Activated gamma-delta T cell (primary cell): ENCODE measurements at places on chromosomes 6 and 20.

DNA sequence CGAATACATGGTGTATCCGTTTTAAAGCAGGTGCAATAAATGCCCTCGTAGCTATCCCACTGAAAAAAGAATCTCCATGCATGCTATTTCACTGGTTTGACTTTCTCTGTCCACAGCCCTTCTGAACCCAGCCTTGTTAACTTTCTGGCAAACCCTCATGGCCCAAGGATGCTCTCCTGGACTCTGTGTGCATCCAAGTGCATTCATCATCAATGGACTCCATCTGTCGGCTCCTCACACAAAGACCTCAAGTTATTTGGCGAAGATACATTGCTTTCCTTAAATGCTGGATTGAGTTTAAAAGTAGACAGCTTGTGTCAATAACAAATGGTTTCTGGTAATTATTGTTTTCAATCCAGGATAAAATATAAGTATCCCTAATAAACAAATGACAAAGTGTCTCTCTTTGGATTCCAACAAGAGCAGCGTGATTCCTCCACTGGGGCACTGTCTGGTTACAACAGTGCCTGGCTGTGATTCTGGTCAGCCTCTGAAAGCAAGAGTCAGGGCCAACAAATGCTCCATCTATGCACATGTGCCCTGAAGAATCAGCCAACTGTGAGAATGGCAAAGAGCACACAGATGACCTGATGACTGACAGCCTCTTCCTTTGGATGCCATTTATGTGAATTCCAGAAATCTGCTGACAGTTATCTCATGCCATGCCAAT is 55.7 kb downstream of the FYN start:
- no peak for DNase-seq

GRCh38 chr20:62220666-62221568 is 839 bp upstream of the HRH3 start:
- no peak for DNase-seq

DNA sequence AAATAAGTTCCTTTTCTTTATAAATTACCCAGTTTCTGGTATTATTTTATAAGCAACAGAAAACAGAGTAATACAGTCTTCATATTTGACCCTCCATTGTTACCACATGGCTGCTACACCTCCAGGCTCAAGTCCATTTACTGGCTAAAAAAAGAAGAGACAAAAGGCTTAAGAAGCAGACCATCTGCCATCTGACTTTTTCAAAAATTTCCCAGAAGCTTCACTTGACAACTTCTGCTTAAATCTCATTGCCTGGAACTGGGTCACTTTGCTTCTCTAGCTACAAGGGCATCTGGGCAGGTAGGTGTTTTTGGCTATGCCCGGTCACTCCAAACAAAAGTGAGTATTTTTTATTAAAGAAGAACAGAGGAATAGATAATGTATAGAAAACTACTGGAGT is 118.0 kb downstream of the GRM1 start:
- no peak for DNase-seq

GRCh38 chr6:141208101-141208500 is 924.6 kb upstream of the GJE1 start:
- DNase-seq = no peak

DNA sequence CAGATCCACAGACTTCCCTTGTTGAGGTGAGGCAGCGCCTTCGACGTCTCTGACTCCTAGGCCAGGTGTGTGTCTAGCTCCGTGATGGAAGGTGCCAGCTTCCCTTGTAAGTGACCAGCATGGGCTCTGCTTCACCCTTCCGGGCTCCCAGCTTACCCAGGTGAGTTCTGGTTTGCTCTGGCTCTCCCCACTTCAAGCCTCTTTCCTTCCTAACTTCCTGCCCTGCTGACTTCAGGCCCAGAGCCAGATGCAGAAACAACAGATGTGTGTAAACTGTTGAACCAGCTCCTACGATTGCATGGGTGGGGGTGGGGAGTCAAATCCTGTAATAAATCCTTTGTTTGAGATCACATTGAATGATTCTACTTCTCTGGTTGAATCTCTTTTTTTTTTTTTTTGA is 51.6 kb upstream of the BMP6 start:
- DNase-seq = no peak

- no peak for DNase-seq
Observed at GRCh38 chr6:52515219-52515960, 61.5 kb downstream of the TRAM2 start.

DNA sequence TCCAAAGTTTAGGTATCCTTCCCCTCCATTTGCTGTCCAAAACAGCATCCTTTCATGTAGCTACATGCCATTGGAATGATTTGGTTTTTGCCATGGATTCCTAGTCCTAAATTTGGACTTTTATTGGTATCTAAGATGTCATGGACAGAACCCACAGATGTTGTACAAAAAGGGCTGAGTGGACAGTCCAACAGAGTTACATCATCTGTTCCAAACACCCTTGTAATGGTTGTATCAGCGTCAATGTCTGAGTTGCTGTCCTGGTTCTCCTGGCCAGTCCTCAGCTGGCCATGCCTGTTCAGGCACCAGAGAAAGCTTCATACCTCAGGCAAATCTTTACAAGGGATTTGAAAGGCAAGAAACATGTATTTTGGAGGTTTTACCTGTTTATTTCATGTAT is 191.3 kb downstream of the ESR1 start:
- DNase-seq = no peak

DNA sequence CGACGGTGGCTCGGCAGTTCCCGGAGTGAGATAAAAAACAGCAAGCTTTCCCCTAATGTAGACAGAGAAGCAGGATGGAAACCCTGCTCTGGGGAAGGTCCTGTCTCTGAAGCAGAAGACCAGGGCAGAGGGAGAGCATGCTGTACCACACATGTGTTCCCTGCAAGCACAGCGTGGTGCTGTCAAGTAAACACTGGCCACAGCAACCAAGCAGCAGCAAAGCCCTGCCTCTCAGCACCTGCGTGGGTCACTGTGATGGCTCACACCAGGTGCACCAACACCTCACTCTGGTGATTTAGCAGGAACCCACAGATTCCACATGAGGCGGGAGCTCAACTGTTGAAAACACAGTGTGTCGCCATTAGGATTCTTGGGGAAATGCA is 65.2 kb upstream of the TXNDC5 start:
- DNase-seq = no peak

DNA sequence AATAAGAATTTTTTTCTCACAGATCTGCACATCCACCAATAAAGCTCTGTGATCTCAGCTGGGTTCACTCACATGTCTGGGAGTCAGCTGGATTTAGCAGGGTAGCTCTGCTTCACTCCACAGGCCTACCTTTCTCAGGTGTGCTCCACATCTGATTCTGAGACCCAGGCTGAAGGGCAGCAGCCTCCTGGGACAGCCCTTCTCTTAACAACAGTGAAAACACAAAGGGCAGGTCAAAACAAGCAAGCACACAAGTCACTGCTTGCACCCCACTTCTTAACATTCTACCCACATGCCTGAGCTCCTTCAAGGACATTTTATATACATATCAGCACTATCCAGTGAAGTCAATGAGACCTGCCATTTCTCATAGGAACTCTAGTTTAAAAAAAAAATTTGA is 96.0 kb upstream of the MAP3K4 start:
- no peak for DNase-seq

GRCh38 chr6:159107451-159108260 is 61.5 kb upstream of the FNDC1 start:
- peak; percentile 46 for DNase-seq

DNA sequence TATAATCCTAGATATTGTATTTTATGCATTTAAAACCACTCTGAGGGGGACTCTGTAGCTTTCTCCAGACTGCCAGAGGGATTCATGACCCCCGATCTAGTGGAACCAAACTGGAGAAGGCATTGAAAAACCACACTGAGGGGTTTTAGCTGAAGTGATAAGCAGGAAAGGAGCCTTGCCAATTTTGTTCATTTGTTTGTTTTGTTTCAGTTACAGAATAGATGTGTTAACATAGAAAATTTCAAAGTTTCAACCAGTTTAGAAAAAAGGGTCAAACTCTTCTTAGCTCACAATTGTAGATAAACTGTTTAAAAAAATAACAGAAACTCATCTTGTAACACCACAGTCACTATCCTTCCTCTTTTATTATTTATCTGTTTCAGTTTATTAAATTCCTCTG is 19.8 kb downstream of the TAB2 start:
- DNase-seq = no peak

DNA sequence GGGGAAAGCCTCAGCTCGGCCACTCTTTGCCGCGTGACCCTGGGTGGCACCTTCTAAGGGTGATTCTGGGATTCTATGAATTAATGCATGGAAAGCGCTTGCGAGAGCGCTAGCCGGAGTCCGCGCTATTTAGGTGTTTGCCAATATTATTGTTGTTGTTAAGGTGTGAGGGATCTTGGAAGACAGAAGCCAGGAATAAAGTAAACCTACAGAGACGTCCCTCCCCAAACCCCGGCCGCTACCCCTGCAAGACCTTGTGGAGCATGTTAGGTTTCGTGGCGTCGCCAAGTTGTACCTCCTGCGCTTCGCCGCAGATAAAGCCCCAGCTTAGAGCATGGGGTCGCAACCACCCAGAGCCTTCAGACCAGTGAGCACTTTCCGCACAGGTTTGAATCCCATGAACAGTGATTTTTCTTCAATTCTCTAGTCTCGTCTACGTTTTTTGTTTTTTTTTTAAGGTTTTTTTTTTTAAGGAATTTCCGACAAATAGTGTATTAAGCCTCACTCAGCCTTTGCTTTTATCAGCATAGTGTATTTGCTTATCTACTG is 16.9 kb upstream of the ZSCAN9 start:
- DNase-seq = no peak
